Islet precursor cell (in vitro differentiated cells): ENCODE measurements at places on chromosomes 4 and X.

DNA sequence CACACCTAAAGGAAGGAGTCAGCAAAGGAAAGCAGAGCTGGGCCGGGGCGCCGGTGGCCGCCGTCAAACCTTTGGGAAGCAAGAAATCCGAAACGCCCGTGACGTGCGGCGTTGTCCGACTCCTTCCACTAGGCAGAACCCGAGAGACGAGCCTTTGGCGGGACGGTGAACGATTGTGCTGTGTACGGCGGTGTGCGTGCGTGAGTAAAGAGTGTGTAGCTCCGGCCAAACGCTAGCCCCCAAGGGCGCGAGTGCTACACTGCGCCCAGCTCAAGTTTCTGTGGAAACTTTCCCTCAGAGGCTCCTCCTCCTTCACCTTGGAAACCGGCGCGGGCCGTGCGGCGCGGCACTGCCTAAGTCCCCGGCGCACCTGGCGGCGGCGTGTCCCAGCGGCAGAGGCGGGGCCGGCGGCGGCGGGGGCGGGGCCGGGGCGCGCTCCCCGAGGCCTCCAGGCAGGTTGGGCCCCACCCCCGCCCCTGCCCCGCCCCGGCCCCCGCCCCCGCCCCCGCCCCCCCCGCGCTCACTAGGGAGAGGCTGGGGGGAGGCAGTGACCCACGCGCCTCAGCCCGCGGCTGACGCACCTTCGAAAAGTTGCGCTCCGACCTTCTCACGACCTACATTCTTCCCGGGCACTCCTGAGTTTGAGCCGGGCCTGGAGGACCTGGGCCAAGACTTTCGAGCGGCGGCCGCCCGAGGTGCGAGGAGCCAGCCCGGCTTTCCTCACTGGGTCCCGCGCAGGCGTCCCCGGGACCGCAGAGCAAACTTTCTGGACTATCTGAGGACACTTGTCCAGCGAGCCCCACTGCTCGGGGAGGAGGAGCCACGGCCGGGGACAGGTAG, at the start of gene FHIP1A:
Gene FHIP1A (plus strand): TSS at position 547 of the 840 bp plus-strand sequence. CDS start 157,084 bp downstream, outside the sequence.
- DNase-seq: peak; percentile 95

DNA sequence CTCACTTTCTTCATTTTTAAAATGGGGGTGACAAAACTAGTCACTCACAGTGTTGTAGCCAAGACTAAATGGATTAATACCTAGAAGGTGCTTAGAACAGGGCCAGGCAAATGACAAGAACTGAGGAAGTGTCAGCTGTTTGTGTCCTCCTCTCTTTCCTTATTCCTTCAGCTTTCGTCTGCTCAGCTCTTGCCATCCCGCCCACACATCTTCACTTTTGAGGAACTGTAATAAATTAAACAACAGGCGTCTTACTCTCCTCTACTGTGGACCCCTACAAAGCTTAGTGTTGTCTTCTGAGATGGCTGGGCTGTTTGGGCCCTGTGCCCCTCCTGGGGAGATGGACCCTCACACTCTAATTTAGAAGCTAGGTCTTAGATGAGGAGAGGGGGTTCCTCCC, 2.7 kb downstream of the HPSE start:
- DNase-seq: no peak

- DNase-seq: peak; percentile 69
Observed at GRCh38 chr4:140641789-140642439, 73.2 kb upstream of the UCP1 start.

DNA sequence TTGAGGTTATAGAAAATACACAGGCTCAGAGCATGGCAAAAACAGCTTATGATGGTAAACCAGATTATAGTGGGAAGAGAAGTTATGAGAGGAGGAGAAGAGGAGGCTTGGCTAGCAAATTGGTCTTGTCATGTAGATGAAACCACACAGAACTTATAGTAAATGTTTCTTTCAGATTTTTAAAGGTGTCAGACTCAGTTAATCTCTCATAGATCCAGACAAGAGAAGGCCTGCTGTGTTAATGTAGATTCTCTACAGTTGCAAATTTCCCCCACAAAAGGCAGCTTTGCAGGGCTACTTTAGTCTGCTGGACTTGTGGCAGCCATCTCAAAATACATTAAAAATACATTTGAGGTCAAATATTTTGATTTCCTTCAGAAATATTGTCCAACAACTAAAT, 1731.7 kb downstream of the ARAP2 start:
- no peak for DNase-seq

DNA sequence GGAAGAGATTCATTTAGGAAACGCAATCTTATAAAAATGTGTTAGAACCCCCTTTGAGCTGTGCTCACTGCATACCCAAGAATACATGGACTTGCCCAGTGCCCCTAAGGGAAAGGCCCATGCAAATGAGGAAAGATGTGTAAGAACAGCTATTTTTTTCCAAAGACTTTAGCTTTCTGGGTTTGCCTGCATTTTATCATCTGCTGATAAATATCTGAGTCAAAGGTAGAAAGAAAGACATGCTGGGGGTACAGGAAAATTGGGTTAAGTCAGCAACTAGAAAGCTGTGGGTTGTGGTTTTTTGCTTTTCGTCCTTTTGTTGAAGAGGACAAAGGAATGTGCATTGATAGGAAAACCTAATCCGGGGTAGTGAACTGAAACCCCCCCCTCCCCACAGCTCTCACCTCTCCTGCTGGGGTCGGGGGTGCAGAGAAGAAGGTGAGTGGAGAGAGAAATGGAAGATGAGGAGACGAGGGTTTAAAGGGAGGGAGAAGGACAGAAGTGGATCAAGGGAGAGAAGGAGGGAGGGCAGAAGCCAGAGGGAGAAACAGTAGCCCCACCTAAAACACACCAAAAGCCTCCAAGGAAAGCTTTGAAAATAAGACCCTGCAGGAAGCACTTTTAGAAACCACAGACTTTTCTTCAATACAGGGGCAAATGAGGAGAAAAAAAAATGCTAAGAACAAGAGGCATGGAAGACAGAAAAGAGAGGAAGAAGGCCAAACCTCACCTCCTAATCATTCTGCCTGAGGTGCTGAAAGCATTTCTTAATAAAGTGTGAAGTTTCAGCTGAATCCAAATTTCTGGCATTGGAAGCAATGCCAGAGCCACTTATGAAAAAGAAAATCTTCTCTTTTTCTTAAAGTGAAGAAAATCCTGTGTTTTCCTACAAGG, 49.3 kb downstream of the KDR start:
- DNase-seq: no peak
